ENCODE measurements at places on chromosomes 4 and X. TPM values are rescaled to one million over a fixed set of nuclear protein-coding genes. Genes with fewer than 3 reads are reported as not detected.

GRCh38 chr4:164139291-164139690 lies 614.6 kb upstream of the SMIM31 start:
- no peak overlapping the region for H3K27ac ChIP-seq
- H3K4me1 ChIP-seq: no peaks in the 10 kb centered on the region
- no peaks in the 10 kb centered on the region for H3K36me3 ChIP-seq
- no peaks in the 10 kb centered on the region for H3K27me3 ChIP-seq

DNA sequence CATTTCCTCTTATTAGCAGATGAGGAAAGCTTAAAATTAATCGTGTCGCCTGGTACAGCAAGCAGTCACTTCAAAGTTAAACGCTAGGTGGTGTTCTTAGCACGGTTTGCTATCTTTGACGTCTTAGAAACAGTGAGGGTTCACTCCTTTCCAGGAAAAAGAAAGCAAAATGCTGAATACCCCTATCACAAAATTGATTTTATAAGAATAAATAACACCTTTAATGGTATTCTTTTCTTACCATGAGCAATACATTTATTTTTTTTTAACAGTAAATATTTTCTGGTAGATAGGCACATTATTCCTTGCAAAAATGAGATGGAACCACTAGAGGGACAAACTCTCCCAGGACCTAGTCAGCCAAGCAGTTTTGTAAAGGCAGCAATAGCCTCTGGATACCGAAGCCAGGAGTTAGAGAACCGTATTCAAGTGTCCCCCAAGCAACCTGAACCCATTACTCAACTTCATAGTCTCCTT lies 153.9 kb downstream of the KDR start:
- H3K27me3 ChIP-seq: no peaks in the 10 kb centered on the region
- no peak overlapping the region for H3K27ac ChIP-seq
- H3K4me1 ChIP-seq: no peaks in the 10 kb centered on the region
- H3K36me3 ChIP-seq: no peaks in the 10 kb centered on the region
- H3K4me3 ChIP-seq: no peak overlapping the region
- DNase-seq: no peak

- H3K4me1 ChIP-seq: no peaks in the 10 kb centered on the region
- DNase-seq: no peak
- H3K27me3 ChIP-seq: no peaks in the 10 kb centered on the region
Measured at GRCh38 chrX:13220916-13221315, 98.9 kb downstream of the ATXN3L start.

DNA sequence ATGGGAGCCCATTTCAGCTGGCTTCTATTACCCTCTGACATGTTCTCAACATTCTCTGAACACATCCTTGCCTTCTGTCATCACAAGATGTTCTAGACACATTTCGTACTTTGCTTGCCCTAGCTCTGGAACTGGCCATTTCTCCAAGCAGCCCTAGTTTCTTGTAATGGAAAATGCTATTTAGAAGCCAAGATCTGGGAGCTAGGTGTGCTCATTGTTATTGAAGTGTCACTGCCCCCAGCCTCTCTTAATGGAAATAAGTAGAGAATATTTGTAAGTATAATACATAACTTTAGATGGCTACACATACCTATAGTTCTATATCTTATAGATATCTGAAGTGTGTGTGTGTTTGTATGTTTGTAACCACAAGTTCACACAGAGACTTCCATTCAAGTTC lies 6.9 kb downstream of the MRFAP1L1 start:
- peaks cover 42% of the 10 kb centered on the region for H3K36me3 ChIP-seq
- H3K27me3 ChIP-seq: no peaks in the 10 kb centered on the region
- DNase-seq: no peak

The PRR32 gene
- total RNA-seq: not detected

GRCh38 chrX:23559975-23560374 lies 107.3 kb upstream of the PRDX4 start:
- H3K4me3 ChIP-seq: no peak overlapping the region
- H3K27me3 ChIP-seq: no peaks in the 10 kb centered on the region
- H3K27ac ChIP-seq: no peak overlapping the region
- H3K4me1 ChIP-seq: no peaks in the 10 kb centered on the region
- no peaks in the 10 kb centered on the region for H3K36me3 ChIP-seq

GRCh38 chr4:39227906-39228305 lies 45.6 kb downstream of the WDR19 start:
- H3K27ac ChIP-seq: no peak overlapping the region
- H3K4me1 ChIP-seq: no peaks in the 10 kb centered on the region
- H3K36me3 ChIP-seq: no peaks in the 10 kb centered on the region
- no peak for DNase-seq
- H3K27me3 ChIP-seq: no peaks in the 10 kb centered on the region

DNA sequence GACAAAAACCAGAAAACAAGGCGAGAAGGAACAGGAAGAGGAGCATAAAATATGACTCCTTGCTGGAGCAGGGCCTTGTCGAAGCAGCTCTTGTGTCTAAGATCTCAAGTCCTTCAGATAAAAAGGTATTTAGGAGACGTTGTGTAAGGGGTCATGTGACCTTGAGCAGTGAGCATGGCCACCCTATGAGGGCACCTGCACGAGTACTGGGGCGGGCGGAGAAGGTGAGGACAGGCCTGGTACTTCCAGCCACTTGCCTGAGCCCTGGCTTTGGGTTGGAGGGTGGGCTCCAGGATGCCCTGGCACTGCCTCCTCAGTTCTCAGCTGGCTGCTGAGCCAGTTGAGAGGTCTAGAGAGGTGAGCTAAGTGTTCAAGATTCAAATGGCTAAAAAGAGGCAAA lies 29.9 kb downstream of the NSD2 start:
- peaks cover 12% of the 10 kb centered on the region for H3K4me1 ChIP-seq
- DNase-seq: no peak
- no peaks in the 10 kb centered on the region for H3K27me3 ChIP-seq
- H3K4me3 ChIP-seq: no peak overlapping the region
- no peak overlapping the region for H3K27ac ChIP-seq

GRCh38 chr4:83107631-83108030 lies 6.9 kb downstream of the PLAC8 start:
- no peak for DNase-seq
- H3K4me1 ChIP-seq: peaks cover 42% of the 10 kb centered on the region
- H3K36me3 ChIP-seq: peaks cover 40% of the 10 kb centered on the region
- no peaks in the 10 kb centered on the region for H3K27me3 ChIP-seq

- no peaks in the 10 kb centered on the region for H3K36me3 ChIP-seq
- peaks cover 7% of the 10 kb centered on the region for H3K4me1 ChIP-seq
- DNase-seq: no peak
- no peak overlapping the region for H3K4me3 ChIP-seq
- H3K27ac ChIP-seq: no peak overlapping the region
- no peaks in the 10 kb centered on the region for H3K27me3 ChIP-seq
Measured at GRCh38 chrX:38824176-38824575, 22.9 kb downstream of the MID1IP1 start.

GRCh38 chrX:53813670-53814440 lies 127.3 kb upstream of the HUWE1 start:
- no peaks in the 10 kb centered on the region for H3K4me1 ChIP-seq
- H3K4me3 ChIP-seq: no peak overlapping the region
- H3K27ac ChIP-seq: no peak overlapping the region
- H3K36me3 ChIP-seq: no peaks in the 10 kb centered on the region
- no peaks in the 10 kb centered on the region for H3K27me3 ChIP-seq

The SUPT20HL2 gene
- not detected for total RNA-seq

The HS6ST2 gene
- total RNA-seq: not detected

- H3K27ac ChIP-seq: no peak overlapping the region
- H3K36me3 ChIP-seq: no peaks in the 10 kb centered on the region
- no peak for DNase-seq
- H3K27me3 ChIP-seq: no peaks in the 10 kb centered on the region
- no peak overlapping the region for H3K4me3 ChIP-seq
Measured at GRCh38 chr4:98148856-98149255, 5.6 kb upstream of the STPG2 start.

The SATL1 gene
- not detected for total RNA-seq

The FGFRL1 gene
- 21.8 TPM for total RNA-seq

GRCh38 chr4:19807505-19807904 lies 444.2 kb upstream of the SLIT2 start:
- no peaks in the 10 kb centered on the region for H3K27me3 ChIP-seq
- no peaks in the 10 kb centered on the region for H3K36me3 ChIP-seq
- DNase-seq: no peak
- H3K4me1 ChIP-seq: no peaks in the 10 kb centered on the region
- H3K4me3 ChIP-seq: no peak overlapping the region

- no peak overlapping the region for H3K27ac ChIP-seq
- no peaks in the 10 kb centered on the region for H3K4me1 ChIP-seq
- H3K4me3 ChIP-seq: no peak overlapping the region
- no peaks in the 10 kb centered on the region for H3K36me3 ChIP-seq
- no peaks in the 10 kb centered on the region for H3K27me3 ChIP-seq
- no peak for DNase-seq
Measured at GRCh38 chrX:2801223-2801622, 27.5 kb upstream of the GYG2 start.

GRCh38 chr4:121728798-121729226 lies 32.0 kb upstream of the ANXA5 start:
- H3K4me3 ChIP-seq: no peak overlapping the region
- H3K27ac ChIP-seq: no peak overlapping the region
- no peaks in the 10 kb centered on the region for H3K36me3 ChIP-seq
- H3K4me1 ChIP-seq: no peaks in the 10 kb centered on the region
- H3K27me3 ChIP-seq: no peaks in the 10 kb centered on the region
- DNase-seq: no peak

- no peak overlapping the region for H3K27ac ChIP-seq
- H3K27me3 ChIP-seq: no peaks in the 10 kb centered on the region
- H3K4me1 ChIP-seq: peaks cover 56% of the 10 kb centered on the region
- H3K36me3 ChIP-seq: no peaks in the 10 kb centered on the region
Measured at GRCh38 chr4:153083447-153083947, 120.7 kb upstream of the TRIM2 start.

- no peaks in the 10 kb centered on the region for H3K36me3 ChIP-seq
- no peak overlapping the region for H3K4me3 ChIP-seq
- H3K4me1 ChIP-seq: peaks cover 9% of the 10 kb centered on the region
- no peaks in the 10 kb centered on the region for H3K27me3 ChIP-seq
- no peak overlapping the region for H3K27ac ChIP-seq
- no peak for DNase-seq
Measured at GRCh38 chrX:107701493-107702121, 73.3 kb downstream of the PRPS1 start.

- no peaks in the 10 kb centered on the region for H3K27me3 ChIP-seq
- no peaks in the 10 kb centered on the region for H3K4me1 ChIP-seq
- H3K27ac ChIP-seq: no peak overlapping the region
Measured at GRCh38 chr4:178185517-178185916, 743.3 kb upstream of the AGA start.

DNA sequence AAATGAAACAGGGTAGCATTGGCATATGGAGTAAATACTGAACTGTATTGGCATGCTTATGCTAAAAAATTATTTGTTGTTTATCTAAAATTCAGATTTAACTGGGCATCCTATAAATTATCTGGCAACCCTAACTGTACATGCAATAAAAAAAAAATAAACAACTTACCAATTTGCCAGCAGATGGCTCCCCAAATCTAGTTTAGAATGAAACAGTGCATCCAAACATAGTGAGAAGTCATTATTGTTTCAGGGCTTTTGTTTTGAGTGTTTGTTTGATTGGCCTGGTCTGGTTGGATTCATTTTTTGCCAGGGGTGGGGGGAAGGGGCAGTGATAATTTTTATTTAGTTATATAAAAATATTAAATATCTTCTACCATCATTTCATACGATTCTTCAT lies 12.8 kb upstream of the NSUN7 start:
- no peak overlapping the region for H3K4me3 ChIP-seq
- no peak overlapping the region for H3K27ac ChIP-seq
- no peaks in the 10 kb centered on the region for H3K4me1 ChIP-seq
- H3K27me3 ChIP-seq: peaks cover 3% of the 10 kb centered on the region
- DNase-seq: no peak

DNA sequence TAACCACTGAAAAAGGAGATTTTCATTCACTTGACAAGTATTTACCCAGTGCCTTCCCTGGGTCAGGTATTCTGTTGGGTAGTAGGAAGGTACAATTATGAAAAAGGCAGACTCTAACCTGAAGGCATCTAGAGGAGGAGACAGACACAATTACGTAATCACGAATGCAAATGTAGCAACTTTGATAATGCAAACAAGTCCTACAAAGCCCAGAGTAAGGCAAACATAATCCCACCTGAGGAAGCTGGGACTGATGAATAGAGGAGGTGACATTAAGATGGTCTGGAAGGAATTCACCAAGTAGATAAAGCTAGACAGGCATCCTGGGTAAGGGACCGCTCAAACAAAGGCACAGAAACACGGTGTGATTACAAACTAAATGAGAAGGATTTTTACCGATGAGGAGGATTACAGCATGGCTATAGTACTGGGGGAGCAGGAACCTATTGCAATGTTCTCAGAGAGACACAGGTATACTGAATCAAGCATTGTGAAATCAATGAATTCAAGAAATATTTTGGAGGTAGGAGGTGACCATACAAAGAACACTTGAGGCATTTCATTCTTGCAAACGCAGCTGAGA lies 37.1 kb downstream of the TMEM150C start:
- H3K36me3 ChIP-seq: no peaks in the 10 kb centered on the region
- H3K27me3 ChIP-seq: no peaks in the 10 kb centered on the region
- no peak overlapping the region for H3K4me3 ChIP-seq
- H3K27ac ChIP-seq: no peak overlapping the region

The SSR4 gene
- 173 TPM for total RNA-seq

The PPAT gene
- total RNA-seq: 4.7 TPM

DNA sequence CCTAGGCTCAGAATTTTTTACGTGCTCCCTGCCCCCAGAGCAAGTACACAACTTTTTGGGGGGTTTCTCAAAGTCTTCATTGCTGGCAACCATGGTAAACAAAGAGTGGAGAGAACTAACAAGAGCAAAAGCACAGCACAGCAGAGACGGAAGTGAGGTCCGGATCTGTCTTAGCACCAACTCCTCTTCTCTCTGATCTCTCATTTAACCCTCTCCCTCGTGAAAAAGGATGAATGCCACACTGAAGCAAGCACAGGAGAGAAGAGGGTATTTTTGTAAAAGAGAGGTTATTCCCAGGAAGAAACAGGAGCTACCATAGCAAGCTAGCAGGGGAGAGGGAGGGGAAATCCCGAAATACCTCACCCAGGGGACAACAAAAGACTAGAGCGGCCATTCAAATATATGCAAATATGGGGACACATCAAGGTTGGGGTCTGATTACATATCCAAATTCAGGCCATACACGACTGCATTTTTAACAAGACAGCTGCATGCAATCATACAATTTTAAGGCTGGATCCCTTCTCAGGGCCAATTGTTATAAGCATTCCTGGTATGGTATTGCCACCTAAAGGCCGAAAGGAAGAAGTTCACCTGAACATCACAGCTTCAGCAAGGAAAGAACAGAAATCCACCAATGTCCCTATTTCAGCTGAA lies 46.6 kb downstream of the CD40LG start:
- H3K4me3 ChIP-seq: peak overlapping the region; percentile 33
- no peak for DNase-seq
- peaks cover 3% of the 10 kb centered on the region for H3K36me3 ChIP-seq
- no peaks in the 10 kb centered on the region for H3K27me3 ChIP-seq
- H3K27ac ChIP-seq: peak overlapping the region; percentile 81

The MAGEB1 gene
- not detected for total RNA-seq

The STK32B gene
- not detected for total RNA-seq

The GUCY1A1 gene
- total RNA-seq: not detected

GRCh38 chrX:17990532-17990931 lies 129.4 kb upstream of the RAI2 start:
- peaks cover 3% of the 10 kb centered on the region for H3K4me1 ChIP-seq
- H3K4me3 ChIP-seq: no peak overlapping the region
- no peak for DNase-seq

Data from CD4-positive, alpha-beta T cell (primary cell).